ENCODE measurements at places on chromosomes 4 and X. TPM values are rescaled to one million over a fixed set of nuclear protein-coding genes. Genes with fewer than 3 reads are reported as not detected.

The SEPTIN6 gene
- total RNA-seq: 63.6 TPM

The CPZ gene
- 30.3 TPM for total RNA-seq

The FGG gene
- total RNA-seq: not detected

The DGKK gene
- total RNA-seq: not detected

The CYTL1 gene
- 1.5 TPM for total RNA-seq

The PLS3 gene
- 504 TPM for total RNA-seq

The PPP2R3B gene
- 19.1 TPM for total RNA-seq

The BEX2 gene
- total RNA-seq: 0.18 TPM

The SPRY1 gene
- 5.9 TPM for total RNA-seq

The HGFAC gene
- total RNA-seq: 0.05 TPM

The PPP1R2C gene
- total RNA-seq: not detected

The GLRA3 gene
- not detected for total RNA-seq

The VCX3A gene
- total RNA-seq: not detected

The SCD5 gene
- 12.2 TPM for total RNA-seq

The CDKL5 gene
- 5.0 TPM for total RNA-seq

The PI4K2B gene
- total RNA-seq: 18.7 TPM

The STPG2 gene
- 0.05 TPM for total RNA-seq

The S100G gene
- not detected for total RNA-seq

The GPRASP2 gene
- total RNA-seq: 20.1 TPM

The FABP2 gene
- not detected for total RNA-seq

The MAGEB17 gene
- total RNA-seq: not detected

The MYOZ2 gene
- not detected for total RNA-seq

The CLCN5 gene
- 28.1 TPM for total RNA-seq

The GPRASP3 gene
- 5.4 TPM for total RNA-seq

The PGAM4 gene
- not detected for total RNA-seq

The CCDC160 gene
- 0.30 TPM for total RNA-seq

The IL9R gene
- not detected for total RNA-seq

The TRIM60 gene
- not detected for total RNA-seq

The EMCN gene
- total RNA-seq: not detected

The TCEAL3 gene
- total RNA-seq: 15.8 TPM

The OTC gene
- not detected for total RNA-seq

The ITGB1BP2 gene
- total RNA-seq: 4.2 TPM

The RIPPLY1 gene
- total RNA-seq: not detected

The VEGFD gene
- total RNA-seq: 0.09 TPM

The CFI gene
- 1.2 TPM for total RNA-seq

The YY2 gene
- 2.1 TPM for total RNA-seq

The ASB12 gene
- total RNA-seq: not detected

The POLN gene
- total RNA-seq: 5.3 TPM

The ALB gene
- total RNA-seq: not detected

Measured in smooth muscle cell of the umbilical artery (primary cell).